ENCODE measurements at places on chromosomes 12 and 14.

DNA sequence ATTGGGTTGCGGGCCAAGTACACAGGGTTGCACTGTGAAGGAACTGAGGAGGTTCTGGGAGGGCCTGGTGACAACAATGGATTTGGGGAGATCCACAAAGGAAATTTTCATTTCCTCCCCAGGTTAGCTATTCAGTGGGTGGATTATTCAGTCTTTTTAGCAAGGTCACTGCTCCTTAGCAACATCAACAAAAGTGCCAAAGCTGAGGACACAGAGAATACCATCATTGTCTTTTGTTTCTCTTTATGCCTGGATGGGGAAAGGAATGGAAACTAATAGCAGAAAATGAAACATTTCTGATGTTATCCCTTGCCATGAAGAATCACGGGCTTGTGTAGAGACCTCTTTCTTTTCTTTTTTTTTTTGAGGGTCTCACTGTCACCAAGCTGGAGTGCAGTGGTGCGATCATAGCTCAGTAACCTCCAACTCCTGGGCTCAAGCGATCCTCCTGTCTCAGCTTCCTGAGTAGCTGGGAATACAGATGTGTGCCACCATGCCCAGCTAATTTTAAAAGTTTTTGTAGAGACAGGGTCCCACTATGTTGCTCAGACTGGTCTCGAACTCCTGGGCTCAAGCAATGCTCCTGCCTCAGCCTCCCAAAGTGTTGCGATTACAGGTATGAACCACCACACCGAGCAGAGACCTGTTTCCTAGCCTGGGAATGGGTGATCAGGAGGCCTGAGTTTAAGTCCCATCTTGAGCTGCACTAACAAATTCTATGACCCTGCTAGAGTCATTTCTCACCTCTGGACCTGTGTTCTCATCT lies 6.5 kb downstream of the PPP1R3E start:
- no peak for DNase-seq

DNA sequence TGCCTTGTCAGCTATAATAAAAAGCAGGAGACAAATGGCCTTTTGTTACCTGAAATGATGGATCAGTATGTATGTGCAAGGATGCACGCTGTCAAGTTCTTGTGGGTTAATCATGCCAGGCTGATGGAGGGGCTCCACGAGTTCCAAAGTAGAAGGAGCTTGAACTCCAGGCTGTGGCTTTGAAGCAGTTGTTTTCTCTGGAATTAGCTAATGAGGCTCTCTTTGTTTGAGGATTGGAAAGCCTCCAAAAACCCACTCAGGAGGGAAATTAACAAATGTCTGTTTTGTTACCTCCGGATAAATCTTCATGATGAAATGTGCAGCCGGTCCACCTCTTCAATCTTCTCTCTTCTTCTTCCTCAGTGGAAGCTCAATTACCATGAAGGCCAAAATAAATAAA lies 605.5 kb downstream of the DIO2 start:
- DNase-seq, result peak; percentile 63

GRCh38 chr14:26794731-26795130 lies 196.9 kb upstream of the NOVA1 start:
- no peak for DNase-seq

DNA sequence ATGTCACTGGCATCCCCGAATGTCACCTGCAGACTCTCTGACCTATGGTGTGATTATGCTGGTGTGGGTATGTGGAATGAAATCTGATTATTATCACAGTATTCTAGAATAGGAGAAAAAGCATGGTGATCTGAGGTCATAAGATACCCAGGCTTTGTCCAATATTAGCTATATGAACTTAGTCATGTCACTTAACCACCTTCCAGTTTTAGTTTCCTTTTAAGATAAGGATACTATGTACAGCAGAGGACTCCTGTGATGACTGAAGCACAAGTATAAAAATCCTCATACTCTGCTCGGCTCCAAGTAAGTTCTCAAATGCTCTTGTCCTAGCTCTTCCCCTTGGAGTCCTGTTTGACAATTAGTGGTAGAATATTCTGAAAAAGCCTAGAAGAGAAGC lies 2.8 kb downstream of the GNS start:
- DNase-seq, result no peak

DNA sequence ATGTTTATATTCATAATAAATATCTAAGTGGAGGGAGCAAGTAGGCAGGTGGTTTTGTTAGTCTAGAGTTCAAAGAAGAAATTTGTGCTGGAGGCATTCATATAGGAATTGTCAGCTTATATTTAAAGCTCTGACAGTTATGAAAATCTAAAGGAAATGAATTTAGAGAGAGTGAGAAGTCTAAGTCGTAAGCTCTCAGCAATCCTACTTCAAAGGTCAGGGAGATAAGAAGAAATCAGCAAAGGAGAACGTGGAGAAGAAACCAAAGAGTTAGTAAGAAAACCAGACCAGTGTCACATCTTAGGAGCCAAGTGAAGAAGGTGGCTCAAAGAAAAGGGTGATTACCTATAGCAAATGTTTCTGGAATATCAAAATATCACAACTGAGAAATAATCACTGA lies 241.8 kb downstream of the FSCB start:
- no peak for DNase-seq

DNA sequence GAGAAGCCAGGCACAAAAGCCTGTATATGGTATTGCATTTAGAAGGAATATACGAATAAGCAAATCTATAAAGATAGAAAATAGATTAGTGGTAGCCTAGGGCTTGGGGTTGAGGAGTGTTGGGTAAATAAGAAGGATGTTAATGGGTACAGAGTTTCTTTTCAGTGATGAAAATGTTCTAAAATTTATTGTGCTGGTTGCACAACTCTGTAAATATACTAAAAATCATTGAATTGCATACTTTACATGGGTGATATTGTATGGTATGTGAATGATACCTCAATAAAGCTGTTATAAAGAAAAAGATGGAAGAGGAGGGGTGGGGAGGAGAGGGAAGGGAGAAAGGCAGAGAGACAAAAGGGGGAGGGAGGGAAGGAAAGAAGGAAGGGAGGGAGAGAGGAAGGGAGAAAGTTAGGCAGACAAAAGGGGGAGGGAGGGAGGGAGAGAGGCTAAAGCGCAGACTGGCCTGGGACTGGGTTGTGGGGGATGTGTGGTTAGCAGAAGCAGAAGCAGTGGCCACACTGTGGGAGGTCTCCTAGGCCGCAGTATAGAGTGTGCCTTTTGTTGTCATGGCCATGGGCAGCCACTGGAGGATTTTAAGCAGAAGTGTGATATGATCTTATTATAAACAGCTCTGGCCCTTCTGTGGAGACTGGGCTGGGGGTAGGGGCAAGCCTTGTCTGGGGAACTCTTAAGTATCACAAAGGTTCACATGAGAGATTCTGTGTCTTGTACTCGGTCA lies 73.6 kb upstream of the ELK3 start:
- no peak for DNase-seq

DNA sequence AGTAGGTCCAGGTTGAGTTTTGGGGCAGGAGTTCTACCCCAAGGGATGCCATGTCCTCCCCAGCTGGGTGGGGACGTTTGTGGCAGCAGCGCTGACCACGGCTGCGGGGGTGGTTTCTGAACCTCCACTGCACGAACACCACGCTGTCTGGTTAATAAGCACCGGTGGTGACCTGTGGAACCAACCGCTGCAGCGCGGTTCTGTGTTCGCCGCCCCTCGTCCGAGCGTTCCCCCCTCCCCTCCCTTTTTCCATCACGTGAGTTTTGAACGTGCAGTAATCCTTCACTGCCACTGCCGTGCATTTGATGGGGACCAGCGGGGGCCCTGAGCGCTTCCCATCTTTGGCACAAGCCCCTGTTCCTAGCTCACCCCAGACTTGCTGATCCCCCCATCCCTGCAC lies 6.4 kb upstream of the ADSS1 start:
- DNase-seq, result no peak

- no peak for DNase-seq
Observed at GRCh38 chr12:33676866-33677265, 237.2 kb upstream of the SYT10 start.

- no peak for DNase-seq
Observed at GRCh38 chr12:13962699-13963098, 18.7 kb downstream of the GRIN2B start.

DNA sequence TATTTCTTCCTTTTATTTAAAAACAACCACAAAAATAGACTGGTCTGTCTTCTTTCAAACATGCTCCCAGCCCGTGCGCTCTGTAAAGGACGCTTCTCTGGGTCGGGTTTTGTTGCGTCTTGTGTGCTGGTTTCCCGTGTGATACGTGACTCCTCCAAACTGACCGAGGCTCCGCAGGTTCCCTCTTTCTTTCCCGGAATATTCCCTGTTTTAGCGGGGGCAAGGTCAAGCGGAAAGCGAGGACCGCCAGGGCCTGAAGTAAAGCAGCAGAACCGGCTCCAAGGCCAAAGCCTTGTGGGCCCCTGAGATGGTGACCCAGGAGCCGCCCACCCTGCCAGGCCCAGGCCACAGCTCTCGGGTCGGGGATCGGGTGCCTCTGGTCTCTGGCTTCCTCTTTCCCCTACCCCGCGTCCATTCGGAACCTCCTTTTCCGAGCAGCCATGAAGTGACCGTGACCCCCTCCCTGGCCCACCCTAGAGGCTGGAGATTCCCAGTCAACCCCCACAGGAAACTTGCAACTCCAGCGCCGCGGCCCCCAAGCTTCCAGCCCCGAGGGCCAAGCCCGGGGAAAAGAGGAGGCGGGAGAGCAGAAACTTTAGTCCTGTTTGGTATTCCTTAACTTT lies 885 bp upstream of the HOXC10 start:
- no peak for DNase-seq

- DNase-seq, result no peak
Observed at GRCh38 chr14:102293781-102294180, 11.2 kb downstream of the MOK start.

GRCh38 chr12:112117685-112118084 lies 7.7 kb upstream of the TRAFD1 start:
- DNase-seq, result no peak

DNA sequence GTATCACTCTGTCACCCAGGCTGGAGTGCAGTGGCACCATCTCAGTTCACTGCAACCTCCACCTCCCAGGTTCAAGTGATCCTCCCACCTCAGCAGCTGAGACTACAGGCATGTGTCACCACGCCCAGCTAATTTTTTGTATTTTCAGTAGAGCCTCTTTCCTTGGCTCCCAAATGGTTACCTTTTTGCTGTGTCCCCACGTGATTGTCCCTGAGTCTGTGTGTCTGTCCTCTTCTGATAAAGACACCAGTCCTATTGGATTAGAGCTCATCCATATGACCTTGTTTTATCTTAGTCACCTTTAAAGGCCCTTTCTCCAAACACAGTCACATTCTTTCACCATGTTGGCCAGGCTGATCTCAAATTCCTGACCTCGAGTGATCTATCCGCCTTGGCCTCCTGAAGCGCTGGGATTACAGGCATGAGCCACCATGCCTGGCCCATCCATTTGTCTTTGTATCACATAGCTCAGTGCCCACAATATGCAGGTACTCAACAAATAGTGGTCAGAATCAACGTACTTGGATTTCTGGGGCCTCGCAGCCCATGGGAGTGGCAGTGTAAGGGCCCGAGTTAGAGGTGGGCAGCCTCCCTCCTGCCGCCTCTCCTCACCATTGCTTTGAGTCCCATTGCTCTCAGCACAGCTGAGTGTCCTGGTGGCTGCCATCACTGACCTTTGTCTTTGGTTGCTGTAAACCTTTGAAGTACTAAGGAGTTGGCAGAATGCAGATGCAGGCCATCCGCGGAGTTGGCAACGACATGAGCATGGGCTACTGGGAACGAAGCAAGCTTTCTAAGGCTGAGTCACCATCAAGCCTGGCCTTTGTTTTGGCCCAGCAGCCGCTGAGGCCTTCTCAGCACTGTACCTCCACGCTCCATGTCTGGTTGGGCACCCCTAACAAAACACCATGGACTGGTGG lies 9.3 kb downstream of the TPCN1 start:
- no peak for DNase-seq

GRCh38 chr14:102510616-102511520 lies 1.3 kb upstream of the ANKRD9 start:
- no peak for DNase-seq

DNA sequence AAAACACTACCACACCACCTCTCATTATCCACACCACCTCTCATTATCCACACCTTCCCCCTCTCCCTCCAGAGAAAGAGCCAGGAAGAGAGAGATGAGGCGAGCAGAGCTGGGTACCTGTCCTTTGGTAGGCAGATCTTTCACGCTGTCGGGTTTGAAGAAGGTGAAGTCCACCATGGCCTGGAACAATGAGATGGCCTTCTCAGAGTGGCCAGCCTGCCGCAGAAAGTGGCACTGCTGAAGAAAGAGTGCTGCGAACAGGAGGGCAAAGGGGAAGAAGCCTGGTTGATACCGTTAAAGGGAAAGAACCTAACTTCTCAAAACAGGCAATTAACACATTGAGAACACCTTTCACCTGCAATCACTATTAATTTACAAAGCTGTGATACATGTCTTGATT lies 30.6 kb downstream of the NRDE2 start:
- DNase-seq, result no peak

- DNase-seq, result no peak
Observed at GRCh38 chr14:96082420-96083300, 43.5 kb downstream of the C14orf132 start.

GRCh38 chr14:21199611-21200560 lies 44.0 kb upstream of the OR5AU1 start:
- no peak for DNase-seq

GRCh38 chr14:90278199-90279175 lies 22.1 kb downstream of the PSMC1 start:
- DNase-seq, result no peak

GRCh38 chr12:122079033-122079531 lies 526 bp downstream of the MLXIP start:
- no peak for DNase-seq

DNA sequence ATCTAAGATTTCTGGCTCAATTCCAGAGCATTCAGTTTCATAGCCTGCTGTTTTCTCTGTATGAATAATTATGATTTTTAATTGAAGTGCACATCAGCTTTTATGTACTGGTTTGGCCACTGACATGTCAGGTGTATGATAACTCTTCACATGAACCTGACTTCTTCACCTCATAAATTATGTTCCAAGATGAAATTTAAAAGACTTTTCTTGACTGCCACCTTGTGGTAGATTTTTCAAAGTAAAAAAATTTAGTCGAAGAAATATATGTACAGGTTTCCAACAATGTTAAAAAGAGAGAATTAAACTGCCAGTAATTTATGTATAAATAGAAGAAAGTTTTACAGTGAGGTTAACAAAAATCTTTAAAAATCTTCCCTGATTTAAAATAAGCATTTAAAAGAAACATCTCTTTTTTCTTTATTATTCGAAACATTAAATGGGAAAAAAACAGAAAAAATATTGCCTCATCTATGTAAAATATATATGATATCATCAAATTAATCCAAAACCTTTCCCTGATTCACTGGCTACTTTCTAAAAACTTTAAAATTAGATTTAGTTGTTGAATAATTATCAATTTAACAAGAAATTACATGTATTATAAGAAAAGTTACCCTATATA lies 124.9 kb upstream of the ATXN7L3B start:
- DNase-seq, result no peak

- DNase-seq, result no peak
Observed at GRCh38 chr12:45732936-45733335, 3.4 kb downstream of the ARID2 start.

GRCh38 chr12:132209619-132210222 lies 65.5 kb downstream of the NOC4L start:
- no peak for DNase-seq
